ENCODE measurements at places on chromosomes 5 and 9. TPM values are rescaled to one million over a fixed set of nuclear protein-coding genes. Genes with fewer than 3 reads are reported as not detected.

GRCh38 chr5:174084691-174085154, 39.2 kb downstream of the NSG2 start:
- no peak for DNase-seq

DNA sequence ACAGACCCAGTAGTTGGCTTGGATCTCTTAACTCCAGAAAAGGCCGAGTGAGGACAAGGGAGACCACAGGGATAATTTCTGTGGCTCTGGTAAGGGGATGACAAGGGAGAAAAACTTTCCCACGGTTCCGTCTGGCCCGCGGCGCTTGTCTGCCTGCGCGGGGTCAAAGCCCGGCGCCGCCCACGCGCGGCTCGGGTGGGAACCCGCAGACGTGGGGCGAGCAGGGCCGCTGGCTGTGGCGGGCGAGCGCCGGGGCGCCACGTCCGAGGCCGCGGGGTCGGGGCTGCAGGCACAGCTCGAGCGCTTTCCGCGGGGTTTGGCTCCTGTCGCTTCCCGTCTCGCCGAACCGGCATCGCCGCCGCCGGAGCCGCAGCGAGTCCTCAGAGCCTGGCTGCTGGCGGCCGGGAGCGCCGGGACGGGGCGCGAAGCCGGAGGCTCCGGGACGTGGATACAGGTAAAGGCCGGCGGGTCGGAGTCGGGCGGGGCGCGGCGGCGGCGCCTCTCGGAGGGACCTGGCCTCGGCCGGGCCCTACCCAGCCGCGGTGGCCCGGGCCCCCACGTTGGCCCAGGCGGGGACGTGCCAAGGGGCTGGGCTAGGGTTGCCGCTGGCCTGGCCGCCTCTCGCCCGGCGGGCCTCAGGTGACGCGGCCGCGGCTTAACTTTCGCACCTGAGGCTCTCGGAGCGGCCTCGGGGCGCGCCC, at the start of gene RNF180:
RNF180 (plus strand) TSS at position 344 of the 701 bp plus-strand sequence. CDS start 34,965 bp downstream, outside the sequence.
- DNase-seq: peak; percentile 32

- DNase-seq: no peak
These were observed 113.5 kb upstream of the RASA1 start for GRCh38 chr5:87154191-87154590.

DNA sequence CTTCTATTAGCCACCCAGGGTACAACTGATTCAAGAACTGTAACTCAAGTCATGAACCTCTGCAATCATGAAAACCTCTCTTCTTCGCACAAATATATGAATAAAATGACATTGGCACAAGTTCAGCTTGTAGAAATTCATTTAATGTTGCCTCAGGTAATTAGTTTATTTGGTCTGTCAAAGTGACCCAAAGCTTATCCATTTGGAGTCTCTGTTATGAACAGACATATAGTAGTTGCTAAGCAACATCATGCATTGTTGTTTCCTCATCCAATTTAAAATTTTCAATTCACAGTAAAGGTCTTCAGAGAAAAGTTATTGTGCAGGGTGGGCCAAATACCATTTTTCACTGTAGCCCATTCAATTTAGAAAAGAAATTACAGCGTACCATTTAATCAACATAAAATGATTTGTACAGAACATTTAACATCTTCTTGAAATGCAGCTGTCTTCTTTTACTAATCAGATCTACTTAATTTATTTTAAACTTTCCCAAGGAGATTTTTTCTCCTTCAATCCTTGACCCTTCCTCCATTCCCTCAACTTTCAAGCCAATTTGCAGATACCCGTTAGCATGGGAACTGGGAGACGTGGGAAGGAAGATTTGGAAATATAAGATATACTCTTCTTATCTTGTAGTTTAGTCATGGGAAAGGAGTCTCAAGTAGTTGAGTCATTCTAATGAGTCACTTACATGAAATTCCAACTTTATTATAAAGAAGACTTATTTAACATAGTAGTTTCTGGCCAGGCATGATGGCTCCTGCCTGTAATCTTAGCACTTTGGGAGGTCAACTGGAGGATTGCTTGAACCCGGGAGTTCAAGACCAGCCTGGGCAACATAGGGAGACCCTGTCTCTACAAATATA, 231.3 kb downstream of the ATPSCKMT start:
- no peak for DNase-seq

- no peak for DNase-seq
These were observed 119.3 kb downstream of the RPS23 start for GRCh38 chr5:82158755-82159413.

DNA sequence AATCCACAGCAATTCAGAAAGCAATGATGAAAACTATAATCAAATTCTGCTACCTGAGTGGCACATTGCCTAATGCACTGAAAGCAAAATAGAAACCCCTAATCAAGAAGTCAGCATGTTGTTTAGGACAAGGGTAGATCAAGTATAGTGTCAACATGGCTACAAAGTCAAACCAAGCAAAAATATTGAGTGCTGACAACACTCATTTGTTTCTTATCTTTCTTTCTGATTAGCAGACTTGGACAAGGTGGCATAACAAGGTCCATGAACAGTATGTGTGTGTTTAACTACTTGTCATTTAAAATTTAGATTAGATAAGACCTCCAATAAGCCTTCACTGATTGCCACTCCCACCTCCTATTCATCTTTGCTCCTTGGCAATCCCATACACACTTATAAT, 332.4 kb downstream of the KIAA0825 start:
- DNase-seq: no peak

Gene SYK
- 0.69 TPM for total RNA-seq

Gene SLCO4C1
- 0.40 TPM for total RNA-seq

All from activated naive CD8-positive, alpha-beta T cell treated with anti-CD3 and anti-CD28 coated beads, Interleukin-2, amount 10 ng/mL, durations not matched to agents 7 days and 5 days (primary cell).